ENCODE measurements at places on chromosomes 6 and 20.
A peak's percentile ranks its signal among the peaks of the same experiment; 100 is the strongest.

GRCh38 chr6:145699462-145699861 is 35.9 kb downstream of the EPM2A start:
- no peak for DNase-seq

DNA sequence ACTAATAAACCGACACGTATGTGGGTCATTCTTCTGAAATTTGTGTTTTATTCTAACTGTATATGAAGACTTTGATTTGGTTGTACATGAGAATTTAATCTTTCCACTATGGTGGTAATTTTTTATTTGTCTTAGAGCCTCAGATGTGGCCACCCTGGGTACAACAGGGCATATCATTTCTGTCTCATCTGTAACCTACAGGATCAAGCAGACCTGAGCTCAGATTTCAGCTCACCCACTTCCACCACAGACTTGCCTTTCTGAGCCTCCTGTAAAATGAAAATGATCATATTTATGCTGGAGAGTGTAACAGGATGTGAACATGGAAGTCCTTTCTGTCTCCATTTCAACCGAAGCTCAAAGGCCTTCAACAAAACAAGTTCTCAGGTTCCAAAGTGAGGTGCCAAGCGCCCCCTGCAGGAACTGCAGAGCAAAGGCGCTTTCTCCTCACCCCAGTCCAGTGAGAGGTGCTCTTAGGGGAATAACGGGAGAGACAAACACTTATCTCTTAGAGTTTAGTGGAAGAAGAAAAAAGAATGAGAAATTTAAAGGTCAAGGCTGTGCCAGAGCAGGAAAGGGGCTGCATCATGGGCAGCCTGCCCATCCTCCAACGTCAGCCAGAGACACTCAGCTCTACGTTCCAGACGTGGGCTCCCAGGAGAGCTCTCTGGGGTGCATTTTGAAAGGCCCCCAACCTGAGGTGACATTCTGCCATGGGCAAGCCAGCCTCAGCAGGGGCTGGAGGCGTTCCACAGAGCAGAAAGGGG is 23.0 kb upstream of the CD24 start:
- DNase-seq = no peak

- no peak for DNase-seq
Observed at GRCh38 chr6:3618642-3619041, 132.9 kb downstream of the PXDC1 start.

DNA sequence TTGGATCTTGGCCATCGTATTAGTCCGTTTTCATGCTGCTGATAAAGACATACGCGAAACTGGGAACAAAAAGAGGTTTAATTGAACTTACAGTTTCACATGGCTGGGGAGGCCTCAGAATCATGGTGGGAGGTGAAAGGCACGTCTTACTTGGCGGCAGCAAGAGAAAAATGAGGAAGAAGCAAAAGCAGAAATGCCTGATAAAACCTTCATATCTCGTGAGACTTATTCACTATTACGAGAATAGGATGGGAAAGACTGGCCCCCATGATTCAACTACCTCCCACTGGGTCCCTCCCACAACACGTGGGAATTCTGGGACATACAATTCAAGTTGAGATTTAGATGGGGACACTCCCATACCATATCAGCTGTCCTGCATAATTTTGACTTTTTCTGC is 20.1 kb upstream of the REPS1 start:
- no peak for DNase-seq

DNA sequence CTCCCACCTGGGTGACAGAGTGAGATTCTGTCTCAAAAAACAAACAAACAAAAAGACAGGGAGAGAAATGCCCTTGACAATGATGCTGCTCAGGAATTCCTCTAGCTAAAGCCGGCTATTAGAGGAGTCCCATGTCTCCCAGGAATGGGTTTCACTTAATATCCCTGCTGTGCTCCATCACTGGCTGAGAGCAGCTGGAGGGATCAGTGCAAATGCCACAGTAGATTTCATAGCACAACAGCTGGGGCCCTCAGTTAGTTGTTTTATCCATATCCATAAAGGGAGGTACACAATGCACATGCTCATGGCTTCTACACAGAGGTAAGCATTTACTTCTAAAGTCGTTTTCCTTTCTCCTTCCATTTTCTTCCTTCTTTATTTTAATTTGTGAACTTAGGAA is 742.0 kb upstream of the POU3F2 start:
- DNase-seq = no peak

DNA sequence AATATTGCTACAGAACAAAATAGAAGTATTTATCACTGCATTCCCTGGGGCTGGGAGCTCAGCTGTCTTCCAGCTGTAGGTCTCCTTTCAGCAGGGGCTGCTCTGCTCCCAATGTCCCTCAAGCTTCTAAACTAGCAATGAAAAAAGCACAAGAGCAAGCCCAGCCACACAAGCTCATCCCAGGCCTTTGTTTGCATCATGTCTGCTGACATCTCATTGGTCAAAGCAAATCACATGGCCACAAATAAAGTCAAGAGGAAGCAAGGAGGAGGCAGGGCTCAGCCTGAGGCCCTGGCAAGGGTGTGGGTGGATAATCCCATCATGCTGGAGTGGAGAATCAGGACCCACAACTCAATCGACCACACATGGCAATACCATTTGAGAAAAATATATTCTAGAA is 2.2 kb upstream of the BFSP1 start:
- no peak for DNase-seq

DNA sequence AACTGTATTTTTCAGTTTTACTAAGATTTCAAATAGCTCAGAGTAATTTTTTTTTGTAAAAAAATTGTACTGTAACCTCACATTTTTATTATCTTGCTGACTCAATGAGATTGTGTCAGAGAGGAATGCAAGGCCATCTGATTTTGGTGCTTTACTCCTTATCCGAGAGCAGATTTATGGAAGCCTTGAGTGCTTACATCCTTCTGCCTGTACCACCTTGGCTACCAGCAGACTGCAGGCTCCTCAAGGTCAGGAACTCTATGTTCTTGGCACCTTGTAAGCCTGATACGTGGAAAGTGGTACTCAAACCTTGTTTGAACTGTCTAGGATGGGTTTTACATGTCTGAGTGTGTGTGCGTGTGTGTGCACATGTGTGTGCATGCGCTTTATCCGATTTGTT is 80.1 kb upstream of the MLIP start:
- no peak for DNase-seq

- DNase-seq = no peak
Observed at GRCh38 chr6:169366258-169366901, 112.7 kb upstream of the THBS2 start.

DNA sequence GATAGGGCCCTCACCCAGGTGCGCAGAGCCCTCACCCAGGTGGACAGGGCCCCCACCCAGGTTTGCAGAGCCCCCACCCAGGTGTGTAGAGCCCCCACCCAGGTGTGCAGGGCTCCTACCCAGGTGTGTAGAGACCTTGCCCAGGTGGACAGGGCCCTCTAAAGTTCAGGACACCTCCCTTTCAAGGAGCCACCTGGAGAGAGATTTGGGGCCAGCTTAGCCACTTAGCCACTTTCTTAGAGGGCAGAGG is 280.2 kb downstream of the TAF4 start:
- DNase-seq = no peak

GRCh38 chr6:109456111-109456583 is 575 bp upstream of the MICAL1 start:
- no peak for DNase-seq

GRCh38 chr6:135600086-135600702 is 102.7 kb upstream of the AHI1 start:
- DNase-seq = no peak

- DNase-seq = no peak
Observed at GRCh38 chr6:30135147-30135546, 793 bp upstream of the TRIM40 start.

- peak; percentile 74 for DNase-seq
Observed at GRCh38 chr6:29926413-29927274, 15.7 kb upstream of the HLA-A start.

- no peak for DNase-seq
Observed at GRCh38 chr20:11769825-11770224, 147.9 kb upstream of the BTBD3 start.

DNA sequence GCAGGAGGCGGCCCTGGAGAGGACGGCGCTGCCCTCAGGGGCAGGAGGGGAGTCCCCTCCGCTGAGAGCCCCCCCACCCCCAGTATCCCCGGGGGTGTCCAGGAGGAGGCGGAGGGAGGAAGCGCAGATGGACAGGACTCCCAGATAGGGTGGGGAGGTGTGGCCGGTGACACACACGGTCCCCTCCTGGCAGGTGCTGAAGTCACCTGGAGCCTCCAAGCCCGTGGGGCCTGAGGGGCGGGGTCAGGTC is 1.4 kb downstream of the STMN3 start:
- DNase-seq = no peak

DNA sequence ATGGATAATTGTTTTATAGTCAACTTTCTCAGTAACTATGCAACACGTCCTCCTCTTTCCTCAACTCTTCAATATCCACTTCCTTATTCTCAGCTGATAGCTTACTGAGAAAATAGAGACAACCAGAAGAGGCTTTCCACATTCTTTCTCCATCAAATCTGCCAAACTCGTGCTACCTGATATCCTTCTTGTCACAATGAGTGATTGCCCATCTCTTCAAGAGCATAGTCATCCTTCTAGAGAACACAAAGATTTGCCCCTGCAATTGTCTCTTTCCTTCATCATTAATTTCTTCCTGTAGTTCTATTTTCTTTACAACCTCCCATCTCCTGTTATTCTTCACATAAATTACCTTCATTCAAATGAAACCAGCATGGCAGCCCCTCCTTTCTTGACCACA is 75.9 kb upstream of the RGS17 start:
- no peak for DNase-seq

DNA sequence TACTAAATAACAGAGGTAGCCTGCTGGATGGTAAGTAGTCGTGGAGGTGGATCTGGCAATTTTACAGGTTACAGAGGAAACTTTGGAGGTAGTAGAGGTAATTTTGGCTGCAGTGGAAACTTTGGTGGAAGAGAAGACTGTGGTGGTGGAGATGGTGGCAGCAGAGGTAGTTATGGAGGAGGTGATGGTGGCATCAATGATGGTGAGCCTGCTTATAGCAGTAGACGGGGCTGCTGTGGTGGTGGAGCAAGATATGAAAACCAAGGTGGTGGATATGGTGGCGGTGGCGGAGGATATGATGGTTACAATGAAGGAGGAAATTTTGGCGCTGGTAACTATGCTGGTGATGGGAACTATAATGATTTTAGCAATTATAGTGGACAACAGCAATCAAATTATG is 15.3 kb downstream of the RAB5IF start:
- no peak for DNase-seq

- no peak for DNase-seq
Observed at GRCh38 chr6:19142275-19142674, 694.9 kb upstream of the ID4 start.

DNA sequence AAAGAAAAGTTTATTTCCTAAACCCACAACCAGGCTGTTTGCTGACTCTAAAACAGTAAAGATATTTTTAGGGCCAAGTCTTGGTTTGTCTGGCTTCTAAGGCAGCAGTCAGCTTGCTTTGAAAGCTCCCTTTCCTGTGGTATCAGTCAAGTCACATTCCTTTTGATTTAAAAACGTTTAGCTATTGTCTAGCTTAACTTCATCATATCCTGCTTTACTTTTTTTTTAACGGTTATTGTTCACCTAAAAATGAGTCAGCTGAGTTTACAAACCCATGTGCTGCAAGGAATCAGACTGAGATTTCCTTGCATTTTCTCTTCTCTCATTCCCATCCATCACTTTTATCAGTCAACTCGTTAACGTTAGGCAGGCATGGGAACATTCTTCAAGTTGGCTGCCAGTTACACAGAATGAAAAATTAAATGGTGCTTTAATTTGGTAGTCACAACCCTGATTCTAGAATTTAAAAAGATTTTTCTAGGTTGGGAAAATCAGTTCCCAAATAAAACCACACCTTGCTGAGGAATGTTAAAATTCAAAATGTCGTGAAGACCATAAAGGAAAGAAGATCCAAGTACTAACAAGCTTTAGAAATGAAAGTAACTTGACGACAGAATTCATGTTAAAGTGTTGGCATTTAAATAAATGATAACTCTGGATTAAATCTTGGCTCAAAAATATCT is 45.9 kb downstream of the ELOVL5 start:
- no peak for DNase-seq

GRCh38 chr6:3625980-3626563 is 125.4 kb downstream of the PXDC1 start:
- no peak for DNase-seq

- DNase-seq = no peak
Observed at GRCh38 chr6:13455552-13455966, 31.8 kb downstream of the GFOD1 start.

GRCh38 chr6:32843331-32843978 is 392 bp downstream of the PSMB8 start:
- DNase-seq = no peak

DNA sequence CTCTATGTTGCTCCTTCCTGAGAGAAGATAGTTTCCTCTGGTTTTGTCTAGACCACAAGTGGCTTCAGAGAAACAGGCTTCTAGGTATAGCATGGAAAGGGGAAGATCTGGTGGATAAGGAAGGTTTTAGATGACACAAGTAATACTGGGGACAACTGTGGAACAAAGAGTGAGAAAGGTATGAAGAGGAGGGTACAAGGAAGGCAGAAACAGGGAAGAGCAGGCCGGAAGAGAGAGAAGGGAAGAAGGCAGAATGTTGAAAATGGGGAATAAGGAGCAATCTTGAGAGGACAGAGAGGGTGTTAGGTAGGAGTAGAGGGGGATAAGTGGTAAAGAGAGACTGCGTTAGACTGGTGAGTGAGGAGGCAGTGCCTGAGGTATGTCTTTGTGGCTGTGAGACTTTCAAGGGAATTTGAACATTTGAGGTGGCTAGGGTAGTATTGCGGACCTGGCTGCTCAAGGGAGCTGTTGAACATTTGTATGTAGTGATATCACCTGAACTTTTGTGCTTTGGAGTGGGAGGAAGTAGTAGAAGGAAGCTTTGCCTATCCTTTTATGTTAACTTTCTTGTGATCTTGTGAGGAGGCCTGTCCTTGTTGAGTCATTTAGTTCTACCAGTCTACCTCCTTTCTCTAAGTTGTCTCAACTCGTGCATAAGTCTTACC is 69.5 kb downstream of the FOXO3 start:
- no peak for DNase-seq

GRCh38 chr20:775679-776135 is 7.4 kb upstream of the SLC52A3 start:
- DNase-seq = no peak

- DNase-seq = no peak
Observed at GRCh38 chr20:36526521-36527011, 14.8 kb upstream of the MYL9 start.

- DNase-seq = no peak
Observed at GRCh38 chr20:8874437-8874836, 194.4 kb upstream of the PLCB4 start.

- no peak for DNase-seq
Observed at GRCh38 chr20:62843656-62844055, 18.0 kb downstream of the TCFL5 start.

DNA sequence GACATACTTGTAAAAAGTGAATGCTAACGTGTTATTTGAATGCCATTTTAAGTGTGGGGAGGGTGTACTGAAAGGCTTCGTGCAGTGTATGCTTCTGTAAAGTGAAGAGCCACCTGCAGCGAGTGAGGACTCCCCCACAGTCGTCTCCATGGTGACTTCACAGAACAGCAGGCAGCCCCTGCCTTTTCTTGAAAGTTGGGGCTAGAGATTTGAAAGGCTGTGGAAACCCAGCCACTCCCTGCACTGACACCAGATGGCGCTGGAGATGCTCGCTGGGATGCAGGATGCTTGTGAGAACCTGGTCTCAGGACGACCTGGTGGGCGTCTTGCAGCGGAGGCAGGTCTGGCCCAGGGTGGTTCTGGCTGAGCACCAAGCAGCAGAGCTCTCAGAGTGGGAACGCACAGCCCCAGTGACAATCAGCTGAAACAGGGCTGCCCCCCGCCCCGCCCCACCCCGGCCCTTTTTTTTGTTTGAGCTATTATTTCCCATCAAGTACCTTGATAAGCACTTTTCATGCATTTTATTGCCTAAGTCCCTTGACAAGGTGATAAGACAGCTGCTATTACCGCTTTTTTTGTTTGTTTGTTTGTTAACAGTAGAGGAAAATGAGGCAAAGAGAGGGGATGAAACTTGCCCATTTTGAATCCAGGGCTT is 150.3 kb downstream of the SYCP2 start:
- DNase-seq = no peak
